ENCODE measurements at places on chromosomes 12 and 14.

GRCh38 chr12:120237360-120238171, 28.0 kb downstream of the PXN start:
- peak overlapping the region; percentile 19 for H3K27ac ChIP-seq
- no peak overlapping the region for H3K4me3 ChIP-seq
- no peak for DNase-seq
- peaks cover 28% of the 10 kb centered on the region for H3K36me3 ChIP-seq
- peaks cover 83% of the 10 kb centered on the region for H3K4me1 ChIP-seq

GRCh38 chr14:64196814-64197411, 97.3 kb downstream of the ESR2 start:
- H3K4me3 ChIP-seq: no peak overlapping the region
- DNase-seq: no peak
- H3K4me1 ChIP-seq: peaks cover 31% of the 10 kb centered on the region
- H3K36me3 ChIP-seq: peaks cover 46% of the 10 kb centered on the region

DNA sequence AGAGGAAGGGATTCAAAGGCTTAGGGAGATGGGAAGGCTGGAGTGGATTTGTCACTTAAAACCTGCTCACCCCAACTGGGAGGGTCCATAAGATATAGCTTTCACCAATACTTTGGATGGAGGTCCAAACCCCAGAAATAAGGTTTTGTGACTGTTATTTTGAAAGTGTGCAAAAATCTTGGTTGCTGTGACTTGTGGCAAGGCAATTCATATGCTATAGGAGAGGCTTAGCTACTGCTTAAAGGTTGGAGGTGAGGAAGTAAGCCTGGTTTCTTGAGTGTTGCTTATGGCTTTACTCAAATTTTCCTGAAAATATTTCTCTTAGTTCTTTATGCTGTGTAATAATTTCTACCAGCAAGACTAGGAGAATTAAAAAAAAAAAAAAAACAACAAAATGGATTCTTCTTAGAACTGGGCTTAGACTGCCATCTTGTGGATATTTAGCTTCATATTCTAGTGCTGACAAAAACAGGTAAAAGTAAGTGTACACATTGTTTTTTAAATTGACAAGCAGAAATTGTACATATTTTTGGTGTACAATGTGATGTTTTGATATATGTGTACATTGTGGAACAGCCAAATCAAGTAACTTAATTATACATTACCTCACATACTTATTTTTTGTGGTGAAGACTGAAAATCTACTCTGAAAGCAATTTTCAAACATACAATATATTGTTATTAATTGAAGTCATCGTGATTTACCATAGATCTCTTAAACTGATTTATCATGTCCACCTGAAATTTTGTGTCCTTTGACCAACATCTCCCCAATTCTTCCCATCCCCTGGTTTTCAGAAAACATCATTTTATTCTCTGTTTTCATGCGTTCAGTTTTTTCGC, 23.0 kb downstream of the PDE6H start:
- no peak overlapping the region for H3K4me3 ChIP-seq
- H3K27ac ChIP-seq: peak overlapping the region; percentile 61
- H3K27me3 ChIP-seq: peaks cover 16% of the 10 kb centered on the region
- peaks cover 37% of the 10 kb centered on the region for H3K4me1 ChIP-seq
- DNase-seq: no peak

- H3K4me3 ChIP-seq: no peak overlapping the region
- H3K36me3 ChIP-seq: no peaks in the 10 kb centered on the region
- H3K4me1 ChIP-seq: peaks cover 41% of the 10 kb centered on the region
These were observed 2.9 kb downstream of the HEBP1 start for GRCh38 chr12:12997156-12997555.

GRCh38 chr14:44462381-44462780, 44.7 kb downstream of the FSCB start:
- no peak for DNase-seq
- no peak overlapping the region for H3K27ac ChIP-seq
- no peaks in the 10 kb centered on the region for H3K27me3 ChIP-seq
- H3K36me3 ChIP-seq: no peaks in the 10 kb centered on the region
- H3K4me1 ChIP-seq: no peaks in the 10 kb centered on the region
- H3K4me3 ChIP-seq: no peak overlapping the region

DNA sequence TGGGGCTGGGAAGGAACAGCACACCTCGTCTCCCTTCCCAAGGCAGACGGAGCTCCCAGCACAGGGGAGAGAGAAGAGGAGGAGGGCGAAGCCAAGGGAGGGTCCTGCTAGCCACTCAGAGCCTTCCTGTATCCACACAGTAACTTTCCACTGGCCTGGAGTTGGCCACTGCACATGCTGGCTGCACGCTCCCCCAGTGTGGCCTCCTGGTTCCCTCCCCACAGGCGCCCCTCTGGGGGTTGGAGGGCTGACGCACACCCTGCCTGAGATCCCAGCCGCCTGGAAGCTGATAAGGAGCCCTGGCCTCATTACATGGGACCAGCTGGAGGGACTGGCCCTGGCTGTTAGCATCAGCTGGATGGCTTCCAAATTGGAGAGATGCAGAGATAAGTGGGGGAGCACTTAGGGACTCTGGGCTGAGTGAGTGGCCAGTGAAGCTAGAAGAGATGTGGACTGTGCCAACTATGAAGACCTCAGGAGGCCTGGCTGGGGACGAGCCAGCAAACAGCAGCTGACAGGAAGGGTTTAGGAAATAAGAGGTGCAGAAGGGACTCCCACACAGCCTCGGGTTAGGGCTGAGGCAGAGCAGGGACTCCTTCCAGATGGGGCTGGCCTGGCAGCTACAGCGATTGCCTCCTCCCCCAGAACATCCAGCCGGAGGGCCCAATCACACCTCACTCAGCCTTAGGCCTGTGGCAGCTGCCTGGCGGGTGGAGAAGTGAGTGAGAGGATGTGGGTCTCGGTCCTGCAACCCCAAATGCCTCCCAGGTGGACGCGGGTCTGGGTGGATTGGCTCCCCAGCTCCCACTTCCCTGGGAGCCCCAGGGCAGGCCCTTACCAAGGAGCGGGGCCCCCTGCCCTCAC, 26.3 kb upstream of the BCDIN3D start:
- H3K36me3 ChIP-seq: no peaks in the 10 kb centered on the region
- peaks cover 2% of the 10 kb centered on the region for H3K27me3 ChIP-seq
- no peak for DNase-seq
- no peaks in the 10 kb centered on the region for H3K4me1 ChIP-seq
- no peak overlapping the region for H3K4me3 ChIP-seq

DNA sequence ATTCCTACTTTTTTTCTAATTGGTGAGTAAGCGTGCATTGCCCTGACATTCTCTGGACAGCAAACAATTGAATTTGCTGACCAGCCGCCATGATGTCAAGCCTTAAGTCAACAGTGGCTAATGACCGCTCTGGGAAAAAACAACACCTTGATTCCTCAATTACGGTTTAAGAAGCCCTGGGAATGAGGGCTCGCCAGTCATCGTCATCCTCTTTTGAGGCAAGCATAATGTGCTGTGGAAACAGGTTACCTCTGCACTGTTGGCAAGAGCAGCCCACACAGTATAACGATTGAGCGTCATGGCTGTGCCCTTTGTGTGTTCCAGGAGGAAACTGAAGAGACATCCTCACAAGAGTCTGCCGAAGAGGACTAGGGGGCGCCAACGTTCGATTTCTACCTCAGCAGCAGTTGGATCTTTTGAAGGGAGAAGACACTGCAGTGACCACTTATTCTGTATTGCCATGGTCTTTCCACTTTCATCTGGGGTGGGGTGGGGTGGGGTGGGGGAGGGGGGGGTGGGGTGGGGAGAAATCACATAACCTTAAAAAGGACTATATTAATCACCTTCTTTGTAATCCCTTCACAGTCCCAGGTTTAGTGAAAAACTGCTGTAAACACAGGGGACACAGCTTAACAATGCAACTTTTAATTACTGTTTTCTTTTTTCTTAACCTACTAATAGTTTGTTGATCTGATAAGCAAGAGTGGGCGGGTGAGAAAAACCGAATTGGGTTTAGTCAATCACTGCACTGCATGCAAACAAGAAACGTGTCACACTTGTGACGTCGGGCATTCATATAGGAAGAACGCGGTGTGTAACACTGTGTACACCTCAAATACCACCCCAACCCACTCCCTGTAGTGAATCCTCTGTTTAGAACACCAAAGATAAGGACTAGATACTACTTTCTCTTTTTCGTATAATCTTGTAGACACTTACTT, 138.9 kb downstream of the HMGA2 start:
- H3K27ac ChIP-seq: no peak overlapping the region
- H3K36me3 ChIP-seq: no peaks in the 10 kb centered on the region
- no peak for DNase-seq
- H3K4me3 ChIP-seq: no peak overlapping the region

DNA sequence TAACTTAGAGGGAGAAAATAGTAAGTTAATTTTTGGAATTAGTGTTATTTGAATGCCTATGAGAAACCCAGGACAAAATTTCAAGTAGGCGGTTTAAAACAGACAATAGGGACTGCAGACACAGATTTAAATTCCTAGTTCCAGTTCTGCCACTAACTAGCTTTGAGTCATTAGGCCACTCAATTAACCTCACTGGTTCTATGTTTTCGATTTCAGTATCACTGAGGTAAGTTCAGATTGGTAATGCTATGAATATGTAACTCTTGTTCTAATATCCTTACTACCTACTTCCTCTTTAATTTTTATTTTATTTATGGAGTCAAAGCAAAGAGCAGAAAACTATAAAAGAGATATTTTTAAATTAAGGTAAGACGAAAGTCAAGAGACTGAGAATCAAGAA, 52.6 kb downstream of the GALC start:
- DNase-seq: no peak
- H3K27ac ChIP-seq: no peak overlapping the region
- H3K4me1 ChIP-seq: peaks cover 5% of the 10 kb centered on the region
- H3K36me3 ChIP-seq: peaks cover 14% of the 10 kb centered on the region

- H3K27me3 ChIP-seq: peaks cover 8% of the 10 kb centered on the region
- no peaks in the 10 kb centered on the region for H3K4me1 ChIP-seq
- DNase-seq: no peak
- no peaks in the 10 kb centered on the region for H3K36me3 ChIP-seq
These were observed 166.4 kb downstream of the STXBP6 start for GRCh38 chr14:24883576-24883975.

DNA sequence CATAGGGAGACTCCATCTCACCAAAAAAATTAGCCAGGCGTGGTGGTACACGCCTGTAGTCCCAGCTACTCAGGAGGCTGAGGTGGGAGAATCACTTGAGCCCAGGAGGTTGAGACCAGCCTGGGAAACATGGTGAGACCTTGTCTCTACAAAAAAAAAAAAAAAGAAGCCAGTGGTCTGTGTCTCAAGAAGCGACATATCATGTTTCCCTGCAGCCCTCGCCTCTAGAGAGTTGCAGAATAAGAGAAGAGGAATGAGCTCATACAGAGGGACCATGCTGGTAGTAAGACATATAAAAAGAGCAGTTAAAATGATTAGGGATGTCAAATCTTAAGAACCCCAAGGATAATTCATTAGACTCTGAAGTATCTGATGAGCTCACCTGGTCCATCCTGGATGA, 39.4 kb upstream of the BICDL1 start:
- no peak overlapping the region for H3K4me3 ChIP-seq
- peaks cover 2% of the 10 kb centered on the region for H3K27me3 ChIP-seq
- no peaks in the 10 kb centered on the region for H3K36me3 ChIP-seq
- no peak for DNase-seq

DNA sequence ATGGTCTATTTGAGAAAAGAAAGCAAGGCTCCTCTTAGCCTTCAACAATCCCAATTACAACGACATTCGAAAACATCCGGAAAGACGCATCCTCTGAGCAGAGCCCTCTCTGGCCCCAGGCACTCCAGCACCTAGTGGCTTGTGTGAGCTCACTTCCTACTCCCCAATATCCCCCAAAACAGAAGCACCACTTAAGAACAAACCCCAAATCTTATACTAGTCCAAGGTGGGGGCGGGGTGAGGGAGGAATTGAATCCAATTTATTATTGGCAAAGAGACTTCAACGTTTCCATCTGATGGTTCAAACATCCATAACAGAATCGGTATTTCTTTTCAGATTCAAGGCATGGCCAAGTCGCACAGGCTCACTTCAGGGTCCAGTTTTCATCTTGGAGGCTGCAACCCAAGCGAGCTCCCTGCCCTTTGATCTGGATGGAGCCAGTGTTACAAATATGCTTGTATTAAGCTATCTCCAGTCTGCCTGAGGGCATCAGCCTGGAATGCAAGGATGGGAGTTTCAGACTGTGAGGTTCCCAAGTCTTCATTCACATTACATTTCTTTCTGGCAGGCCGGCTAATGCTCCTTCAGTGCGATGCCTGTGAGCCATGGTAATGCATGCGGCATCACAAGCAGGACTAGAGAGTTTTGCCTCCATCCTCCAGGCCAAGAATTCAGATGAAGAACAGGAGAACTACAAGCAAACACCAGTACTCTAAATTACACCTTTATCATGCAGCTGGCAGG, 132.5 kb upstream of the FOXN3 start:
- H3K36me3 ChIP-seq: peaks cover 18% of the 10 kb centered on the region
- peaks cover 16% of the 10 kb centered on the region for H3K4me1 ChIP-seq
- no peak overlapping the region for H3K4me3 ChIP-seq
- no peak overlapping the region for H3K27ac ChIP-seq
- DNase-seq: no peak

GRCh38 chr14:89773644-89774316, 180.8 kb downstream of the EFCAB11 start:
- H3K36me3 ChIP-seq: no peaks in the 10 kb centered on the region
- H3K4me3 ChIP-seq: peak overlapping the region; percentile 26
- peak; percentile 62 for DNase-seq
- peak overlapping the region; percentile 54 for H3K27ac ChIP-seq
- peaks cover 30% of the 10 kb centered on the region for H3K4me1 ChIP-seq

DNA sequence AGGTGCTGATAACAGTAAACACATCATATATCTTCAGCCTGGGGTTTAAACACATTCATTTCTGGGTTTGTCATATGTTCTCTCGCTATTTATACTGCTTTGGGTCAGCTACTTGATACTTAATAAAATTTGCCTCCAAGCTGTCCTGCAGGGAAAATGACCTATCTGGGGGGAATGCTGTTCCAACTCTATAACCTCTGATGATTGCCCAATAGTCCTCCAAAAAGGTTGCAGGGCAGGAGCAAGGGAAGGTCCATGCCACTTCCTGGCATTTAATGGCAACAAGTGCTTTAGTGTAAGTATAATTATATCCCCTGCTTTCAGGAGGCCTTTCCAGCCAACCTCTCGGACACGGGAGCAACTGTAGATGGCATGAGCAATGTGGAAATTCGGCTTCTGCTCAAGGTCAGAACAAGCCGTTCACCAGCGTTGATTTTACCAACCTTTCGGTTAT, 198.0 kb upstream of the EEA1 start:
- H3K4me1 ChIP-seq: no peaks in the 10 kb centered on the region
- no peak for DNase-seq
- H3K4me3 ChIP-seq: no peak overlapping the region
- H3K27ac ChIP-seq: no peak overlapping the region
- H3K36me3 ChIP-seq: no peaks in the 10 kb centered on the region
- H3K27me3 ChIP-seq: no peaks in the 10 kb centered on the region

DNA sequence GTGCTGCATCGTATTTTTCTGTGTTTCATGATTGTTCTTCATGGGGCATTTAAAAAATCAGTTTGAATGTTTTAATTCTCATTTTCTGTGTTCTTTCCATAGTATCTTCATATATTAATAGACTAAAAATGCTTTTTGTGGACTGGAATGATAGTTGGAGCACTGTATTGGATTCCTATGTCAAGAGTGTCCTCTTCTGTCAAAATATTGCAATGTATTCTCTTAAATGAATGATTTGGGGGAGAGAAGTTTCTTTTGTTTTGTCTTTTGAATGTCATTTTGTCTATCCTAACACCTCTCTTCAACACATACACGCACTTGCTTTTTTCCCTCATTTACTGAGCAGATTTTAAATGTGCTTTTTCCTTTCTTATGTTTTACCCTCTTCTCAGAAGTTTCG, 4.7 kb upstream of the EIF2S3B start:
- no peaks in the 10 kb centered on the region for H3K4me1 ChIP-seq
- H3K4me3 ChIP-seq: no peak overlapping the region
- peaks cover 23% of the 10 kb centered on the region for H3K27me3 ChIP-seq
- H3K27ac ChIP-seq: no peak overlapping the region
- H3K36me3 ChIP-seq: no peaks in the 10 kb centered on the region
- DNase-seq: no peak

Measured in activated CD4-positive, alpha-beta T cell treated with anti-CD3 and anti-CD28 coated beads, Interleukin-2, amount 10 ng/mL, durations not matched to agents 7 days and 5 days (primary cell).